ENCODE measurements at places on chromosomes 3 and 15.

DNA sequence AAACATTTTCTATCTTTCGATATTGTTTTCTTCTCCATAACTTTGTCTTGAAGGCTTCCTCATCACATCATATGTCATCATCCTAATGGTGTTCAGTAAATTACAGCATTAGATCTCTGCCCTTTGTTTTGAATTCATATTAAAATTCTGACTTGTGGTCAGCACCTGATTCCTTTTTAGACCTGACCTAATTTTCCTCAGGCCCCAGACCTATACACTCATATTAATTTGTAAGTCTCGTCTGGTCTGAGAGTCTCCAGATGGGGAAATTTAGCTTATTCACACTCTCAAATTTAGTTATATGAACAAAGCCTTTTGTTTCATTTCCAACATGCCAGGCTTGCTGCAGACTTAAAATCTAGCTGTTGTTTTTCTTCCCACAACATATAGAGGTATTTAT is 248.4 kb downstream of the KCNH8 start:
- DNase-seq, result no peak

DNA sequence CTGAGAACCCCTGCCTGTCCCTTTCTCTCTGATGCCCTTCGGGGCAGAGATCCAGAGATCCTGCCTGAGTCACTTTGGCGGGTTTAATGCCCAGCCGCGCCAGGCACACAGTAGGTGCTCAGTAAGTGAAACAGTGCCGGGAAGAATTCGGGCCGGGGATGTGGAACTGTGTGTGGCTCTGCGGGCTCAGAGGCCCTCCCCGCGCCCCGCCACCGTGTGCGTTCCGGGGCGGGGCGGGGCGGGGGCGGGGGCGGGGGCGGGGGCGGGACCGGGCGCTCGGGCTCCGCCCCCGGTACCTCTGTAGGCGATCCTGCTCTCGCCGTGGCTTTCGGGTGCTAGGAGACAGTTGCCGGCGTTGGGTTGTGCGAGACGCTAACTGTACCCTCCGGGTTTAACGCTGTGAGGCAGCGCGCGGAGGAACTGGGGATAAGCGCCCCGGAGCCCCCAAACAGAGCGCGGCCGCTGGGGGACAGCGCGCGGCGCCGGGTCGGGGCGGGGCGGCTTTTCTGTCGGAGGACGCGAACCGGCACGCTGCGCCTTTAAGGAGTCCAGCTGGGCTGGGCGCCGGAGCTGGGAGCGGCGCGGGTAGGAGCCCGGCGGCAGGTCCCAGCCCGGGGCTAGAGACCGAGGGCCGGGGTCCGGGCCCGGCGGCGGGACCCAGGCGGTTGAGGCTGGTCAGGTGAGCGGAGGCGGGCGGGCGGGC is at the start of gene ABHD6:
Gene ABHD6, plus strand, starts transcription at position 555 of the 703 bp plus-strand sequence. CDS start 18,795 bp downstream, outside the sequence.
- peak; percentile 65 for DNase-seq

DNA sequence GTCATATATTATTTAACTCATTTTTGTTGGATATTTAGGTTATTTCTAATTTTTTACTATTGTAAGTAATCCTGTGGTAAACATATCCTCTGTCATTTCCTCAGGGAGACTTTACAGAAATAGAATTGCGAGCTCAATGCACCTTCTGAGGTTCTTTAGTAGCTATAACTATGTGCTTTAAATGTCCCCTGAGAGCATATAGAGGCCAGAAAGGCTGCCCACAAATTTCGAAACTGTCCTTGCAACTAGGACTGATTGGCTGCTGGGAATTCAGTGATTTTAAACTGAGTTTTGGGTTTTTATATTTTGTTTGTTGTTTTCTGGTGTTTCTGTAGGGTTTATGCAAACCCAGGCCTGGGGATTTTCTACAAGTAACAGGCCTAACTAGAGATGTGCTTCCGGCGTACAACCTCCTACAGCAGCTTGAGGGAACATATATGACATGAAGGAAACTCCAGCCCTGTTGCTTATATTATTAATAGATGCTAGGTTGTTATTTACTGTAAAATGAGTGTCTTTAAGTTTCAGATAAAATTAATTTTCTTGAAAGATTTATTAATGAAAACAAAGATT is 29.1 kb upstream of the P4HTM start:
- no peak for DNase-seq

- peak; percentile 2 for DNase-seq
These were observed 55.9 kb upstream of the RARB start for GRCh38 chr3:25372167-25372566.

DNA sequence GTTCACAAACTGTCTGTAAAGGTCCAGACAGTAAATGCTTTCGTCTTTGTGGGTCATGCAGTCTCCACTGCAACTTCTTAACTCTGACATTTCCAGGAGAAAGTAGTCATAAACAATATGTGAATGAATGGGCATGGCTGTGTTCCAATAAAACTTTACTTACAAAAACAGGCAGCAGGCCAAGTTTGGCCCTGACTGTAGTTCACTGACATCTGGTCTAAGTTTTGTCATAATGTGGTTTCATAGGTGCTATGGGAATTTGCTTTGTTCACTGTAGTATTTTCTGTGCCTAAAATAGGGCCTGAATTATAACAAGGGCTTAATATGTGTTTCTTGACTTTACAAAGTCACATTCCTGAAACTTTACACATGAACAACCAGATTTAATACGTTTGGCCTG is 186.0 kb upstream of the KBTBD8 start:
- peak; percentile 54 for DNase-seq

- DNase-seq, result no peak
These were observed 8.7 kb downstream of the ZNF774 start for GRCh38 chr15:90360746-90361145.

DNA sequence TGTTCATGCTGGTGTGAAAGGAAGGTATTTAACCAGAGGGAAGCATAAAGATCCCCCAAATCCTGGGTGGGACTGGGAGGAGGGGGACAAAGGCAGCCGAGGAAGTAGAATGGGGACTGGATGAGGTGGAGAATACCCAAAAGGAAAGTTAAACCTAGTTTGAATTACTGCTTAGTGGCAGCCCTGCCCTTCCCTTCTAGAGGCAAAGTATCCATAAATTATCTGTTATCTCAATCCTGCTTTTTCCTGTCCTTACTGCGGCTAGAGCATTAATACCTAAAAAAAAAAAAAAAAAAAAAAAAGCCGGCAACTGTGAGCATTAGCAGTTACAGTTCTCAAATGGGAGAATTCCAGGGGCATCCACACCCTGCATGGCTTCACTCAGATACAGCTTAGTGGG is 139.0 kb downstream of the RYR3 start:
- DNase-seq, result no peak

- DNase-seq, result peak; percentile 94
These were observed 26.4 kb upstream of the TNFAIP8L3 start for GRCh38 chr15:51121118-51121517.

GRCh38 chr3:198027799-198028390 is 67.9 kb downstream of the LMLN start:
- no peak for DNase-seq

All from astrocyte of the spinal cord (primary cell).